Activated CD4-positive, alpha-beta T cell treated with anti-CD3 and anti-CD28 coated beads for 1 hour (primary cell): ENCODE measurements at places on chromosomes 12 and 14.
A peak's percentile ranks its signal among the peaks of the same experiment; 100 is the strongest.

- no peak for DNase-seq
Measured at GRCh38 chr12:98873776-98874175, 228.7 kb downstream of the APAF1 start.

- DNase-seq: no peak
Measured at GRCh38 chr12:3228552-3228951, 151.4 kb downstream of the TSPAN9 start.

DNA sequence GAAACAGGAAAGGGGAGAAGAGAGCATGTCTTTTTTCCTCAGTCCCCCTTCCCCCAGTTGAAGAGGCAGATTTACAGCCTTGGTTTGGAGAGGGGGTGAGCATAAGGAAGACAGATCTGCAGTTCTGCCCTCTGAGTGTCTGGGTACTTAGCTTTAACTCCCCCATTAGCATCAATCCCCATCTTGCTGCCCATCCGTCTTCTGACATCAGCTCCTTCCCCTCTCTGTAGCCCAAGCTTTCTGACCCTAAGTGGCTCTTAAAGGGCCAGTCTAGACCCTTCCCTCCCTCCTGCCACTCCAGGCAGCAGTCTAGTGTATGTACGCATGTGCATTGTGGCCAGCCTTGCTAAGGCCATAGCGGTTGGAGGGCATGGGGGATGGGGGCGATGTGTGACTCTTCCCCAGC lies 7.3 kb downstream of the GPR84 start:
- no peak for DNase-seq

DNA sequence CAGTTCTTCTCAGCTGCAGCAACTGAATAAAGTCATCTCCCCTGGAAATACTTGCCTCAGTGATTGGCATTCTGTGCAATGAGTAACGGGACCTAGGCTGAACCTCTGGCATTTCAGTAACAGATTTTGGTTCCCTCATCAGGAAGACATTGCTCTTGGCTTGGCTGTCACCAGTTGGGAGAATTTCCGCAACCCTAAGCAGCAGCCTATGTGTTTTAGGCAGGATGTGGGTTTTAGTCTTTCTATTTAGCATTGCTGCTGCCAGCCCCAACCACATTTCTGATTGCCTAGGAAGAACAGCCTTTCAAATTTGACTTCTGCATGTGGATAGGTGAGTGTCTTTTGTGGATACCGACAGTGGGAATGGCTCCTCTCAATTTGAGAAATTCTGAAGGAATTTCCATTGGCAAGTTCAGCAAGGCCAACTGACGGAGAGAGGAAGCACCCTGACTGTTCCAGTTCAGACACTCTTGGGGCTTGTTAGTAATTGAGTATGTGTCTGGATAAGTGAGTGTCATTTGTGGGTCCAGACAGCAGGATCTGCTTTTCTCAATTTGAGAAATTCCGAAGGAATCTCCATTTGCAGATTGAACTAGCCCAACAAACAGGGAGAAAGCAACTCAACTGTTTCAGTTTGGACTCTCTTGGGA lies 19.0 kb upstream of the CLEC2A start:
- DNase-seq: peak; percentile 12

DNA sequence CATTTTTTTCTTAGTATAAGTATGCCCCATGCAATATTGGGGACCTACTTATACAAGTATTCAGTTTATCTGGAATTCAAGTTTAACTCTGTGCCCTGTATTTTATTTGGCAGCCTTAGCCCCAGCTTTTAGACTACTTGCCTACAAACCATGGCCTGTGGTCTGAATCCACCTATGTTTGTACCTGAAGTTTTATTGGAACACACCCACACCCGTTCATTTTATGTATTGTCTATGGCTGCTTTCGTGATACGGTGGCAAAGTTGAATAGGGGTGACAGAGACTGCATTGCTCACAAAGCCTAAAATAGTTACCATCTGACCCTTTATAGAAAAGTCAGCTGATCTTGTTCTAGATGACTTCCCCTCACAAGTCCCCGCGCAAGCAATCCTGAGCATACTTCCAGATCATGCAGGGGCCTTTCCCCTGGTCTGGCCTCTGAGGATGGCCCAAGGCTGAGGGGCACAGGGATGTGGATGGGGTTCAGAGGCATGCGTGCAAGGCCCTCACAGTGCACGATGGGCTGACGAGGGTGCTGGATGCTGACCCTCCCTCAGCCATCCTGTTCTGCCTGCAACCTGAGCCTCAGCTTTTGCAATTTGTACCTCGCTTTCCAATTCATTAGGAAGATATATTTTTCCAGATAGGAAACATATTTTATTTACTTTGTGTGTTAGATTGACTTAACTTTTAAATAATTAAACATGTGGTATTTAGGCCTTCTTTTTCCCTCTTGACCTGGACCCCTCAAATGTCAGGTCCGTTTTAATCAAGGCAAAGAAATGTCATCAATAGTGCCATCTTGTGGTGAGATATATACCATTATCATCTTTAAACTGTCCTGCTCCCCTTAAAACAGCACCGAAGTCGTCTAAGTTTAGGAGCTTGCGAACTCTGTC lies 527.3 kb upstream of the CCDC196 start:
- no peak for DNase-seq

- no peak for DNase-seq
Measured at GRCh38 chr14:21211509-21211908, 55.6 kb upstream of the OR5AU1 start.

DNA sequence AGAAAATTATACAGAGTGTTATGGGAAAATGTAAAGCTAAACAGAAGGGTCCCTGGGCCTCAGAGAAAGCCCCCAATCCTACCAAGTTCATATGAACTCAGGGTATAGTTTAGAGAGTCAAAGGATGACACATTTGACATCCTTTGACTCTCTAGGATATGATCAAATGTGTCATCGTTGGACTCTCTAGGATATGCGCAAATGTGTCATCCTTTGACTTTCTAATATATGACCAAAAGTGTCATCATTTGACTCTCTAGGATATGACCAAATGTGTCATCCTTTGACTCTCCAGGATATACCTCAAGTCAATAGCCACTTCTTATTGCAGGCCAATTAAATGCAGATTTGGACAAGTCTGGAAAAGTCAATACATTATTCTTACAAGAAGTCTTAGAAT lies 204.8 kb upstream of the IGF1 start:
- no peak for DNase-seq

DNA sequence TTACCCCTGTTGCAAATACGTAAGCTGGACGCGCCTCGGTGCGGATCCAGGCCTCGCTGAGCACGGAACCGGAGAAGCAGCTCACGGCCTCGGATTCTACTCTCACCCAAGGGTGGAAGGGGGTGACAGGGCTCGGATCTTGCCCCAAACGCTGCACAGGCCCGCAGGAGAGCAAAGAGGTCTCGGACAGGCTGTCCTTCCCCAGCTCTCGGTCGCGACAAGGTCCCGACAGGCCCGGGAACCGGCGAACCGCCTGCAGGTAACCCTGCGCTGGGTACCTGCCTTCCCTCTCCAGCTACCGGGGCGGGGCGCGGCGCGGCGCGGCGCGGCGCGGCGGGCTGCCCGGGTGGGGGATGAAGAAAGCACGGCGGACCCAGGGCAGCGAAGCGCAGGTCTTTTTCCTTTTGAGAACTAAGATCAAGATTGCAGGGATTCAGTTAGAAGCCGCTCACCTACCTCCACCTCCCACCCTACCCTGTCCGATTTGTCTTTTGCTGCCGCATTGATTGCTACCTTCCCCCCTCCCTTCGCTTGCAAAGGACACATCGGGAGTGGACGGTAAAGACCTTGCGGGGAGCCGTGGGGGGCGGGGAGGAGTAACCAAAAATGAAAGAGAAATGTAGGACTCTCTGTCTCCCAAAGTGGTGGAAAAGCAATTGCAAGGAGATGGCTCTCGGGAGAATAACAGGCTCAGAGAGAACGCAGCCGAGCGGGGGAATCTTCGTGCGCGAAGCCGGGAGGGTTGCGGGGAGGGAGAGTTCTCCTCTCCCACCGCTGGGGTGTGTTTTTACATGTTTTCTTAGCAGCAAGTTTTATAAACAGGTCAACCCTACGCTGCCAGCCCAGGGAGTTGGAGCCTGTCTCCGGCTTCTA lies 8.4 kb upstream of the TBX3 start:
- no peak for DNase-seq

- no peak for DNase-seq
Measured at GRCh38 chr12:12791756-12792369, 6.4 kb downstream of the APOLD1 start.

GRCh38 chr14:102063109-102063807 lies 23.6 kb downstream of the HSP90AA1 start:
- DNase-seq: peak; percentile 48

- no peak for DNase-seq
Measured at GRCh38 chr14:54675236-54676128, 108.6 kb downstream of the SAMD4A start.

DNA sequence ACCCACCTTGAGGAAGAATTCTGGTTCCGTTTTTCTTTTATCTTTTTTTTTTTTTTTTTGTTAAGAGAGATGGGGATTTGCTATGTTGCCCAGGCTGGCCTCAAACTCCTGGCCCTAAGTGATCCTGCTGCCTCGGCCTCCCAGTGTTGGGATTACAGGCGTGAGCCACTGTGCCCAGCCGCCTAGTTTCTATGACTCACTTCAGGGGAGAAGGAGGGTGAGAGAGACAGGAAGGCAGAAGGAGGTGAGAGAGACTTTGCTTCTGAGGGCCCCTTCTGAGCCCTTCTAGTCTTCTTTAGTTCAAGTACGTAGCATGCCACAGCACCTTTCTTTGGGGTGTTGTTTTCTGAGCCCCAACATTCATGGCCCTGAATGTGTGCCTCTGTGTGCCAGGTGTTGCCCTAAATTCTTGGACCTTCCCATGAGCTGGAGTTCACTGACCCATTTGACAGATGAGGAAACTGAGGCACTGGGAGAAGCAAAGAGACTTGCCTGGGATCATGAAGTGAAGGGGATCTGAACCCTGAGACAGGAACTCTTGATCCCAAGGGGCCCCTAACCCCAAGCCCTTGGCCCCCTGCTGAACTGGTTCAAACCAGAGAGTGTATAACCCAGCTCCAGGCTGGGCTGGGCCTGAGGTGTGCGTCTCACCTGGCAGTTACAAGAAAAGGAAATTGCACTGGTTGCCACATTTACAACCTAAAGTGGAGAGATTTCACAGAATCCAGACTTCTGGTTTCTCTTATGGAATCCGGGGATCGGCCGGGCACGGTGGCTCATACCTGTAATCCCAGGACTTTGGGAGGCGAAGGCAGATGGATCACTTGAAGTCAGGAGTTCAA lies 20.8 kb downstream of the SH2B3 start:
- DNase-seq: no peak

GRCh38 chr14:42391146-42391834 lies 784.6 kb downstream of the LRFN5 start:
- DNase-seq: no peak

GRCh38 chr12:113174461-113175384 lies 10.6 kb downstream of the DDX54 start:
- peak; percentile 60 for DNase-seq

DNA sequence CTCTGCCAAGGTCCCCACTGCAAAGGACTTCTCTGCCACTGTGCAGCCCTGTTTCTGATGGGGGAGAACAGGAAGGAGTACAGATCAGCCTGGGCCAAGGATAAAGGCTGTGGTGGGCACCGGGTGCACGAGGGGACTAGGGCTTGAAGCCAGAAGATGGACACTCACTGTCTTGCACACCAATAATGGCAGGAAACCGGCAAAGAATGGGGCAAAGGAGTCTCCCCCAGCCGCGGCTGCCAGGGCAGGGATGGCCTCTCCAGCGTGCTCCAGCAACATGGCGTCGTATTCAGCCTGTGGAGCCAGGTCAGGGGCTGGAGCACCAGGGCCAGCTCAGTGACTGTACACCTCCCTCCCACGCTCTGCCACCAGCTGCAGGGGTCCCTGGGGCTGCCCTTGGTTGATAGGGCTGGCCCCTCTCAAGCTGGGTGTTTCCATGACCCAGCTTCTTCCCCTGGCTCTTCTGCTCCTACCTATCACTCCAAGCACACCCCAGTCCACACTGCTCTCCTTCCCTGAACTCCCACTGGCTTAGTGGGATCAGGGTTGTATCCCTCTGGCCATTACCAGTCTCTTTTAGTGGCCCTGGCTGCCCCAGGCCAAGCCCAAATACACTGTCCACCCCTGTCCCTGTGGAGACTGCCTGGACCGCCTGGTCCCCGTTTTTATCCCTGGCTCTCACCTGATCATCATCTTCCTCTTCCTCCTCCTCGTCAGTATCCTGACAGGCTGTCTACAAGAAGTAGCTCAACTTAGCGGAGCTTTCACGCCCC lies 6.3 kb downstream of the IPO4 start:
- DNase-seq: no peak

- DNase-seq: no peak
Measured at GRCh38 chr12:7129287-7129871, 690 bp upstream of the RBP5 start.

- peak; percentile 18 for DNase-seq
Measured at GRCh38 chr12:124036657-124037109, 63.7 kb downstream of the ZNF664 start.

GRCh38 chr14:92702441-92702918 lies 45.9 kb downstream of the LGMN start:
- no peak for DNase-seq

DNA sequence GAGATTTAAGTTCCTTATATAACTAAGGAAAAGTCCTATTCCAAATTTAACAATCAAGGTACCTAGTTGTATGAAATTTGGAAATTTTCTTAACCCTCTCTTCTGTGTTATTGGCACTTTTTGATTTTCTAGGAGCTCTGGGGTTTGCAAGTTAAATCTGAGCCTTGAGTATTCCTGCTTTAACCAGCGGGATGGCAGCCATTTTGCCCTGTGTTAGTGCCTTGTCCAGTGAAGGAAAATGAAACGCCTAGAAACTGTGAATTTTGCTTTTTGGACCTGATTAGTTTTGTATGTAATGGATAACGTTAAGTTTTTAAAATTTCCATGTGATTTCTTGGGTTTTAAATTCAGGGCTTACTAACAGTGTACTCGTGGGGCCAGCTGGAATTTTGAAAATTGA lies 45.1 kb downstream of the DIP2B start:
- no peak for DNase-seq

GRCh38 chr12:101909646-101910045 lies 32.3 kb downstream of the DRAM1 start:
- no peak for DNase-seq
